ENCODE measurements at places on chromosomes 3 and 15.

GRCh38 chr3:109188741-109189140 lies 52.2 kb downstream of the C3orf85 start:
- no peak for DNase-seq

- DNase-seq: no peak
These were observed 756.3 kb downstream of the NTRK3 start for GRCh38 chr15:87500240-87500639.

- no peak for DNase-seq
These were observed 115.7 kb upstream of the CHRM5 start for GRCh38 chr15:33852570-33852969.

DNA sequence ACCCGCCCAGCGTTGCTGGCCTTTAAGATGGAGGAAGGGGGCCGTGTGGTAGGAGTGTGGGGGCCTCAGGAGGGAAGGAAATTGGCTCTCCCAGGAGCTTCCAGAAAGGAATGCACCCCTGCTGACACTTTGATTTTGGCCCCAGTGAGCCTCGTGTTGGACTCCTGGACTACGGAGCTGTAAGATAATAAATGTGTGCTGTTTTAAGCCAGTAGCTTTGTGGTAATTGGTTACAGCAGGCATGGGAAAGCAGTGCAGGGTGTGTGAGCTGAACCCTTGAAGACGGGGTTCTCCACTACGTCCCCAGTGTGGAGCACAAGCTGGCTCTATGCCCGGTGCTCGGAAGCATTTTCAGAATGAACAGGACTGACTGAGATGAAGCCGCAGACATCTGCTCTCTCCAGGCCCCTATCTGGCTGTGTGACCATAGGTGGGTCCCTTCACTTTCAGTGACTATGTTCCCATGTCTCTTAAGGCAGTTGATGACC lies 22.9 kb upstream of the CGNL1 start:
- DNase-seq: no peak

DNA sequence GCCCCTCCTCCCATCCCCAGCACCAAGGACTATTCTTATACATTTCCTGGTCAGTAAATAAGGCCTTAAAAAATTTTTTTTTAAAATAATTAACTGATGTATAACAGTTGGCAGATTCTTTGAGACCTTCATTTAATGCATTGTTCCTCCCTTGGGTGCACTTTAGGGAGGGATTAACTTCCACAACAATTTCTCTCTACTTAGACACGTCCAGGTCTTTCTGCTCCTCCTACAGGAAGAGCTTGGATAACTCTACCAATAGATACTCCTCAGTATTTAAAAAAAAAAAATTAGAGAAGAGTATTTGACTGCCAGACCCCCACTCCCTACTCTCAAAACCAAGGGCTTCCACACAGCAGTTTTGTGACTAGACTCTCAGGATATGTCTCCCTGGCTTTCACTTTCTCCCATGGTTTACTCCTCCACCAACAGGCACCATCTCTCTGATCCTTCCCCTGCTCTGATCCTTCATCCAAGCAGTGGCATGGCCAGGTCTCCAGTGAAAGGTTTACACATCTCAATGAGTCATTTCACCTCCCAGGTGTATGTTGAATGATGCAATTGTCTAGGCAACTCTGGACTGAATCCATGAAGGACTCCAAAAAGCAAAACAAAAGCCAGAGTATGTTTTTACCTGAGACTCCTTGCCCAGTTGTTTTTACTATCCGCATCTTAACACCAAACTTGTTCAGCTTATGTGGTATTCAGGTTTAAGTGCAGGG lies 7.4 kb downstream of the ZIC4 start:
- no peak for DNase-seq

- no peak for DNase-seq
These were observed 172.0 kb downstream of the XXYLT1 start for GRCh38 chr3:195098741-195099525.

DNA sequence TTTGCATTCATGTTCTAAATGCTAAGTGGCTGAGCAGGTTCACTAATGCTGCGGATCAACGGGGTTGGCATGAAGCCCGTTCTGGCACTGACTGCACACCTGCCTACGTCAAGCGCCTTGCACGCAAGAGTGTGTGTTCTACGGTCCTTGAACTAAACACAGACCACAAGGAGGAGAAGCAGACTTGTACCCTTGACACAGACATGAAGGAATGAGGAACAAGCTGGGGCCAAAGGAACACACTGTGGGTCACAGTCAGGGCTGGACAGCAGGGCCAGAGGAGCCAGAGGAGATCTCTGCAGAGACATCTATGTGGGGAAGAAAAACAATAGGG lies 48.0 kb upstream of the LDHAL6B start:
- no peak for DNase-seq

Measured in HEK293T (cell line).